Osteocyte (in vitro differentiated cells): ENCODE measurements at places on chromosomes 2 and 18. TPM values are rescaled to one million over a fixed set of nuclear protein-coding genes. Genes with fewer than 3 reads are reported as not detected.

The DSC1 gene
- not detected in 2 replicates for total RNA-seq

The DSC2 gene
- 1.2 and 1.6 TPM in 2 replicates for total RNA-seq

DNA sequence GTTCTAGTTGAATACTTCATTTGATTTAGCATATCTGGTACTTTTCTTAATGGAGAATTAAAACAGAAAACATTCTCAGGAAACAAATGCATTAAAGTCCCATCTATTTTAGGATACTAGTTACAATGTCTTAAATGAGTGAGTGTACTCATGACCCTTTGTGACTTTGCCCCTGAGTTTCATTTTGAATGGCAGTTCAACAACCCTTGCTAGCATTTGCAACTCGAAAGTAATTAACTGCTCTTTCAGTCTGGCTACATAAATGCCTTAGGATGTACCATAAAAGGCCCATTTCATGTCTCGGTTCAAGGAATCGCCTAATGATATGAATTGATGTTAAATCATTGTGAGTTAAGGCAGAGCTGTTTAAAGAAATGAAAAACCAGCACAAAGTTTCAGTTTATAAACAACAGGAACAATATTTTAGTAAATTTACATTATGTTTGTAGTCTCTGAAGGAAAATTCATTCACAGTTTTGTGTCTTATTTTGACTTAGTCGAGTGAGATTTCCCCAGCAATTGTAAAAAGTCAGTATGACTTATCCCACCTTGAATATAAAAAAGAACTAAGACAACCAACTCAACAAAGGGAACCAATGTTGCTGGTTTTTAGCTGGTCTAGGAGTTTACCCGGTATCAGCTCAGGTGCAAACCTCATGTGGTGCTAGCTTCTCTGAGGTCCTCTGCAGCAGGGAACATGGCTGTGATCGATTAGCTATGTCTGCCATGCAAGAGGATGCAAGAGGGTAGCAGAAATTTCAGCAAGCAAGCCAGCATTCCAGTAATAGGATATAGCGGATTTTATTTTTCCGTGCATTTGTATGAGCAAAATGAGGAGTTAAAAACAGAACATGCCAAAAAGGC lies 386.2 kb downstream of the PTPRM start:
- peaks cover 46% of the 10 kb centered on the region for H3K4me1 ChIP-seq
- H3K27me3 ChIP-seq: no peaks in the 10 kb centered on the region
- no peak overlapping the region for H3K4me3 ChIP-seq

GRCh38 chr2:43324259-43325106 lies 98.1 kb upstream of the ZFP36L2 start:
- no peak for DNase-seq
- H3K4me1 ChIP-seq: peaks cover 43% of the 10 kb centered on the region
- H3K27ac ChIP-seq: peak overlapping the region; percentile 73
- H3K36me3 ChIP-seq: peaks cover 8% of the 10 kb centered on the region
- H3K27me3 ChIP-seq: no peaks in the 10 kb centered on the region
- no peak overlapping the region for H3K4me3 ChIP-seq

- DNase-seq: no peak
- H3K4me1 ChIP-seq: no peaks in the 10 kb centered on the region
- H3K36me3 ChIP-seq: no peaks in the 10 kb centered on the region
Measured at GRCh38 chr2:6525475-6525964, 340.2 kb downstream of the CMPK2 start.

The AMER3 gene
- total RNA-seq: not detected in 2 replicates

- no peak overlapping the region for H3K27ac ChIP-seq
- peaks cover 31% of the 10 kb centered on the region for H3K27me3 ChIP-seq
- H3K4me3 ChIP-seq: no peak overlapping the region
- H3K4me1 ChIP-seq: no peaks in the 10 kb centered on the region
Measured at GRCh38 chr2:70331012-70331411, 29.1 kb upstream of the FAM136A start.

GRCh38 chr18:56158676-56159075 lies 479.7 kb downstream of the TXNL1 start:
- H3K4me1 ChIP-seq: peaks cover 38% of the 10 kb centered on the region
- no peak overlapping the region for H3K4me3 ChIP-seq
- no peaks in the 10 kb centered on the region for H3K27me3 ChIP-seq

The DSG4 gene
- total RNA-seq: not detected in 2 replicates

DNA sequence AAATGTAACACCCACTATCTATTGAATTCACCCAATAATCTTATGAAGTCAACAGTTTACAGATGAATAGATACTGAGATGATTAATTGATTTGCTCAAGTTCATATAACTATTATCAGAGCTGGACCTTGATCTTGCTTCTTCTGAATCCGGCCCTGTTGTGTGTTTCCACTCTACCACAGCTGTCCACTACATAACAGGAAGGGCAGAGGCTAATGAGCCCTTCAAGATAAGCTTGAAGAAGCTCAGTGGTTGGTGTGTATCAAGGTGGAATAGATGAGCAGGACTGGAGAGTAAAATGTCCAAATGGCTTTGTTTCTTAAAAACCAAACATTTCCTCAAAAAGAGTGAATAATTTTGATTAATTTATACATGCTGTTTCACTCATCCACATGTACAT lies 56.4 kb upstream of the ITGB6 start:
- DNase-seq: no peak
- H3K4me3 ChIP-seq: no peak overlapping the region
- peaks cover 66% of the 10 kb centered on the region for H3K4me1 ChIP-seq
- no peaks in the 10 kb centered on the region for H3K36me3 ChIP-seq

The KCNIP3 gene
- total RNA-seq: 0.57 and 1.4 TPM in 2 replicates

GRCh38 chr2:73651591-73652230 lies 9.5 kb upstream of the NAT8 start:
- H3K27ac ChIP-seq: no peak overlapping the region
- H3K27me3 ChIP-seq: peaks cover 42% of the 10 kb centered on the region
- H3K4me1 ChIP-seq: no peaks in the 10 kb centered on the region
- DNase-seq: no peak
- no peaks in the 10 kb centered on the region for H3K36me3 ChIP-seq
- no peak overlapping the region for H3K4me3 ChIP-seq

DNA sequence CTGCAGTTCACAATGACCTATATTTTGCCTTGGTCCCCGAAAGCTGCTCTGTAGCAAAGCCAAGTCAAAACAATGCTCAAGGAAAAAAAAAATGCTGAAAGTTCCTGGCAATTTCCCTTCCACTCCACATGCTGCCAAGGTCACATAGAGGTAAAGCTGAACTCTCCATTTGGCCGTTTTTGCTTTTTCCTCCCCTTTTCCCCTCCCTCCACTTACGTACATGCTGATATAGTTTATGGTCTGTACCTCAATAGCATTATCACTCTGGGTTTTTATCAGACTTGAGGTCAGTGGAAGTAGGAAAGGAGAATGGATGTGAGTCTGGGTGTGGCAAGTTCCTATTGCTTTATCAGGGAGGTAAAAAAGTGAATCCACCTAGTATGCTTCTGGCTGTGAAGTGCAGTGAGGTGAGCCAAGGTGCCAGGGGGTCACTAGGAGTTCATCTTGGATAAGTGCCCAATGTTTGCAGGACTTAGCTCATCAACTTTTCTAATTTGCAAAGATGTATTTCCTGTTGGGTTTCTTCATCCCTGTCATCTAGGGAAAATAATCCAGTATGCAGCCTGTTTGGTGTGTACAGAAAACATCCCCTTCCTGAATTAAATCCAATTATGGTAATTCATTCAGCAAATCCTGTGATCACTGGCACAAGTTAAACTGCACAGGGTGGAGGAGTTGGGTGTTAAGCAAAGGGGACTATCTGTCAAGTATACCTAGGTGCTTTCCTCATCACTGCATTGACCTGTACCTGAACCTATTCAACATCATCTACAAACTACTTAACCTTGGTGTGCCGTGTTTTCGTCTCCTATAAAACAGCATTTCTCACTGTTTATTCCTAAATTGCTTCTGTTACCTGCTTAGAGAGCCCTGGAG lies 124.3 kb upstream of the CYP26B1 start:
- no peak for DNase-seq
- H3K4me1 ChIP-seq: no peaks in the 10 kb centered on the region
- no peaks in the 10 kb centered on the region for H3K27me3 ChIP-seq
